T-cell (primary cell): ENCODE measurements at places on chromosomes 2 and 18.

DNA sequence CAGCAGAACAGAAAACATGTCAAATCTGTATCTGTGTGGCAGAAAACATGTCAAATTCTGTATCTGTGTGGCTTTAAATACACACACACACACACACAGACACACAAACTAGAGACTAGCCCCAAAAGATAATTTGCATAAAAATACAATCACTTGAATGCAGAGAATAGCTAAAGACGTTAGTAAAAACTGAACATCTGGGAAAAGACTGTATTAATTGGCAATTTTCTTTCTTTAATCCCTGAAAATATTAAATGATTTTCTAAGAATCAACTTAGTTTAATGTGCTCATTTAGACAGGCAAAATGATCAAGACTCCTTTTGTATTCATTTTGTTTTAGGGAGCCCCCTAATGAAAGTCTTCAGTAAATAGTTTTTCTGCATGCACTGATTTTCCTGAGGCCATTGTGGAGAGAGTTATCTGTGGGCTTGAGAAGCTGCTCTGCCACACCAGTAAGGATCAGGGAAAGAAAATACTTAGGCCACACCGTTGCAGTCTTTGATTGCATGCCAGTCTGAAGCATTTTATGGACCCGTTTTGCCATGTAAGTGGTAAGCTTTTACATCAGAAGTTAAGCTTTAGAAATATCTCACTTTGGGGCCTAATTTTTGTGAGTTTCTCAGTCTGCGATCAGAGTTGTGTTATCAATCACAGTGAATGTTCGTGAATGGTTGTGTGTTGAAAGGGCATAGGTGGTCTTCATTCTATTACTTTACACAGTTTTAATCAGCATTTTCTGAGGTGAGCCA is 2.2 kb downstream of the SPATS2L start:
- DNase-seq, result no peak

- no peak for DNase-seq
These were observed 37.9 kb downstream of the FAM210A start for GRCh38 chr18:13688191-13689136.

- peak; percentile 4 for DNase-seq
These were observed 530 bp downstream of the GALNT1 start for GRCh38 chr18:35581898-35582641.

DNA sequence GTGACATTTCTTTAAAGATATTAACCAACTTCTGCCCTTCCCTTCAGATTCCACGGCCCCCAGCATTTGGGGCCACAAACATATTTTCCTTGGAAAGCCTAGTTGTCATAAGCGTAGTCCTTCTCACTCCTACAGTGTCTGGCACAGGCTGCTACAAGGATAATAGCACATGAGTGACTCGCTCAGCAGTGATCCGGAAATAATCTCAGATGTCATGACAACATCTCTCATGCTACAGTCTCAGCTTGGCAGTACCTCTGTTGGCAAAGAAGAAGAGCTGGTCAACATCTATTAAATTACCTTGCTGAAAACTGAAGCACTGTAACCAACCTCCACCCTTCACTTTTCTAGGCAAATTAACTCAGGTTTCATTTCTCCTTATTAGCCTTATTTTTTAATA is 351.7 kb downstream of the RAD51AP2 start:
- no peak for DNase-seq

DNA sequence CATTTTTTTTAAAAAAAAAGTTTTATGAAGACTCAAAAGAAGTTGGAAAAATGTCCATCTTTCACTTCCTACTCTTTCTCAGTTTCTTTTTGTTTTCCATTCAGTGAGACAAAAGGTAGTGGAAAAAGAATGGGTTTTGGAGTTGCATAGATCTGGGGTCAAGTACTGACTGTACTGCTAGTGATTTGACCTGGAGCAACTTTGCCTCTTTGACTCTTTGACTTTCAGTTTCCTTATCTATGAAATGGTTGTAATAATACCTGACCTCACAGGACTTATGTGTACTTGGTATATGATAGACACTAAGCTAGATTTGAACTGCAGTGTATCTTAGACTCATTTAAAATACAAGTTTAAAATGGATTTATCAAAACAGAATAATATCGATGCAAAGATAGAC is 3.5 kb upstream of the KCNE4 start:
- no peak for DNase-seq

DNA sequence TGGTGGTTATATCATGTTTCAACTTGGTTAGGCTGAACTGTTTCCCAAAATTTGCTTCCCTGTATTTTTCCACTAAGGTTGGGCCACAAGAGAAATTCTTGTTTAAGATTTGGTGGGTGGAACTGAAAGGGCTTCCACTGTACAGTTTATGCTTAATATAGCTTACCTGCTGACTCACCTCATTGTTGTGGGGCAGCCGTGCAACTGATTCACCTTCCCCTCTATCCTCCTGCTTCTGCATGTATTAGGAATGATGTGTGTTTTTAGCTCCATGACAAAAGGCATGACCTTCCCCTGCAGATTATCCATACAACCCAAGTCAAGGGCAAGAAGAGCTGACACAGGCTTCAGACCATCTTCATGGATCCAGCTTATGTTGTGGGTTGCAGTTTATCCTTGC is 98.4 kb upstream of the GULP1 start:
- DNase-seq, result no peak

DNA sequence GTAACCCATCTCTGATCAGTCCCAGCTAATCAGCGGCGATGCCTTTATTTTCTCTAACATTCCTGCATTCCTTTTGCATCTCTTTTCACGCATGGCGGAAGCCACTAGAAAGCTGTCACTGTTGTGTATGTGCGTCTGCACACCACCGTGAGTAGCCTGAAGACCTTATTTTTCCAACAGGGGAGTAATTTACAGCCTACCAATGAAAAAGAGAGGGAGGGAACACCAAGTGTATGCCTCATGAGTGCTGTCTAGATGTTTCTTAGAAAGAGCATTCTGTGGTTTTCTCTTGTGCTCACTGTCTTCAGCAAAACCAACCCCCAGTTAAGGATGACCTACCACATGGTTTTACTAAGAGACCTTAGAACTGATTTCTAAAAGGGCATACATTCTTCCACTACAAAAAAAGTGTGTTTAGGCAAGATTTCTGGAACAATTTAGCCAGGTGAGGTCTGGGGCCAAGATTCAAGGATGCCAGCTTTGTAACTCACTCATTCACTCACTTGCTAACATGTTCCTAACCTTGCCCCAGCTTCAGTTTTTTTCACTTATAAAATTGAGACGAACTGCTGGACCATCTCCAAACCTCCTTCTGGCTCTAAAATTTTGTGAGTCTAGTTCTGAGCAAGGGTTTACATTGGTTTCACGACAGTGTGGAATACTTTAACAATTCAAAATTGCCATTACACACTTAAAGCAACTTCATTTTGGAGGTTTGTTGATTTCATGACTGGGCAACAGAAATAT is 51.4 kb downstream of the BCL2 start:
- no peak for DNase-seq

DNA sequence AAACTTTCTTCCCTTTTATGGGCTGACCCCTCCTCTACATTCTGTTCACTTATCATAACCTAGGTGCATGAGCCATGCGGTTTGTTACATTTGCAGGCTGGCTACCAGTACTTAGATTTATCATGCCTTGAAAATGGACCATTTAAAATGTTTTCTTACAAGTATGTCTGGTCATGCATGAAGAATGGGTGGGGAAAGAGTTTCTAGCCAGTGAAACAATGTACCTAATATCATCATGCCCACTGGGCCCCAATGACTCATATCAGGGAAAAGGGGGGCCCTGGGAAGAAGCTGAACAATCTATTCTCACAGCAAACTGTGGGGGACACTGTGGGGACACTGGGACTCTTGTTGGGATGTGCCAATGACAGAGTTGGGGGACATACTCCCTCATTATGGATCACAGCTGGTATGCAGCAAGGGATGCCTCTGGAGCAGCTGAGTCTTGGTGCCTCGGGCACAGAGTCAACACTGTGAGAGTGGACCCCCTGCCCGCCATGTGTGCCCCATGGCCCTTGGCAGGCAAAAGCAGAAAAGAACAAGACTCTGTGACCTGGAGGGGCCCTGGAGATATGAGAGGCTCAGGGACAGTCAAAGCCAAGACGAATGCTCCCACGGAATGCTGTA is 156.3 kb downstream of the ZNF516 start:
- no peak for DNase-seq

- no peak for DNase-seq
These were observed 849.1 kb upstream of the CHAC2 start for GRCh38 chr2:52918551-52918950.

DNA sequence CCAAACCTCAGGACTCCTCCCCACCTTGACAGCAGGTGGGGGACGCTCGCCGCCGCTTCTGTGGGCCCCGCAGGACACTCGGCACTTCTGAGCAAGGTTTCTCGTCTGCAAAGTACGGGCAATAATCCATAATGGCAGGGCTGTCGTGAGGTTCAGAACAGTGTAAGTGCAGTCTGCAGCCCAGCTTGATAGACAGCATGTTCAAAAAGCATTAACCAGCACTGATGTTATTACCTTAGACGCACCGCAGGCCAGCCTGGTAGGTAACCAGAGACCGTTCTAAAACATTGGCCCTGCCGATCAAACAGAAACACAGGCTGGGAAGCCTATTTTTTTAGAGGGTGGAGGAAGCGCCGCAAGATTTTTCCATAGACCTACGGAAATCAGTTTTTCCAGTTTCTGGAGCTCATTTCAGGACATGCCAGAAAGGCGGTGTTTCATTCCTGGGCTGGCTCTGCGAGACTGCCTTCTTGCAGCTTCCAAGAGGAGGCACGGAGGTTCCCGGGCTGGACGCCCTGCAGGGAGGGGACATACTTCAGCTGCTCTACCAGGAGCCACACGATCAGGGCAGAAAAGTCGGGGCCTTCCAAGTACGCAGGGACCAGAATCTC is 148.7 kb downstream of the TPO start:
- DNase-seq, result no peak

- DNase-seq, result no peak
These were observed 41.7 kb upstream of the LDLRAD4 start for GRCh38 chr18:13176847-13177246.

- DNase-seq, result no peak
These were observed 271.3 kb upstream of the PXDN start for GRCh38 chr2:2015646-2016045.

GRCh38 chr2:167388497-167388896 is 500.2 kb downstream of the XIRP2 start:
- no peak for DNase-seq

DNA sequence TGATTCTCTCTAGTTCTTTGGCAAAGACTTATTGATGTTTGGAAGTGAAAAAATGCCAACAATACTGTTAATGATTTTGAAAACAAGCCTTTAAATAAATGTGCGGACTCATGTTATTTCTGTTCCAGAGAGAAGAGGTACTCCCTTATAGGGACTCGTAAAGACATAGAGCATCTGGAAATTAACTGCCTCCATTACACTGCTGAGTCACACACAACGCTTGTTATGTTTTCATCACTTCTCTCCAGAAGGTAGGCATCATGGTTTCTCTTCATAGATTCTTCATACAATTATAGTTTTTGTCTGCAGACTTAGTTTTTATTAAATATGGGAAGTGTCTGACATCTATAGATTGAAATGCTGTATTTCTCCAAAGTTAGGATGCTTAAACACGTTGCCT is 302.5 kb upstream of the EPC2 start:
- DNase-seq, result no peak

DNA sequence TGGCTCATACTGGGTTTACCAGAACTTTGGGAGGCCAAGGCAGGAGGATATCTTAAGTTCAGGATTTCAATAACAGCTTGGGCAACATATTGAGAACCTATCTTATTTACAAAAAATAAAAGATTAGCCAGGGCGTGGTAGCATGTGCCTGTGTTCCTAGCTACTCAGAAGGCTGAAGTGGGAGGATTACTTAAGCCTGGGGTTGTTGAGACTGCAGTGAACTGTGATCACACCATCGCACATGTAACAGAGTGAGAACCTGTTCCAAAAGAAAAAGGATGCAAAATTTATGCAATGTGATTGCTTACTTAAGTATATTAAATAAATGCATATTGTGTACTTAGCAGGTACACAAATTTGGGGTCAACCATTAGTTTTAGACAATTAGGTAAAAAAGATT is 768.9 kb upstream of the CDH7 start:
- no peak for DNase-seq

- no peak for DNase-seq
These were observed 76.9 kb downstream of the MYO1B start for GRCh38 chr2:191321861-191322662.
